ENCODE measurements at places on chromosomes 7 and 10. TPM values are rescaled to one million over a fixed set of nuclear protein-coding genes. Genes with fewer than 3 reads are reported as not detected.

GRCh38 chr7:137937202-137937560 lies 64.7 kb downstream of the CREB3L2 start:
- DNase-seq: no peak

DNA sequence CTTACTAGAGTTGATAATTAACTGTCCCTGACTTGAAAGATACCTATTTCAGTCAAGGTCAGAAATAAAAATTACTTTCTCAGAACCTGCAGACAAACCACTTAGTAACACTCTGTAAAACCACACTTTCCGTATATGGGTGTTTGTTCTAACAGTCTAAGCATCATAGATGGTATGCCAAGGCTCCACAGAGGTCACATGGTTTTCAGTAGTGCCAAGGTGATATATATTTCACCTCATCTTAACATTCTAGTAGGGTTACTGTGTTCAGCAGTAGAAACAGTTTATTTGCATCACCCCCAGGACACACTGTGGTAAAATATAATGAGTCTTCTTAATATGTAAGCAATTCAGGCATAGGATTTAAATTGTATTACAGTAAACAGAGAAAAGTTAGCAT lies 61.5 kb downstream of the KCND2 start:
- no peak for DNase-seq

DNA sequence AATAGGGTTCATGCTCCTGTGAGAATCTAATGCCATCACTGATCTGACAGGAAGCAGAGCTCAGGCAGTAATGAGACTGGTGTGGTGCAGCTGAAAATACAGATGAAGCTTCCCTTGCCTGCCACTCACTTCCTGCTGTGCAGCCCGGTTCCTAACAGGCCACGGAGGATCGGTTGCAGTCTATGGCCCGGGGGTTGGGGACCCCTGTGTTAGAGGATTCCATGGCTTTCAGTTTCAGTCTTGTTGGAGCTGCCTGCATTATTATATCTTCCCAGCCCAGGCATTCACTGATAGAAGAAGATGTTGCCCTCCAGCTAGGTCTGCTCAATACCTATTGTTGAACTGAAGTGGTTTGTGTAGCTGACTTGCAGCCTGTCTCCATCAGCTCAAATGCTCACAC lies 1298.8 kb downstream of the TYW1 start:
- DNase-seq: no peak

DNA sequence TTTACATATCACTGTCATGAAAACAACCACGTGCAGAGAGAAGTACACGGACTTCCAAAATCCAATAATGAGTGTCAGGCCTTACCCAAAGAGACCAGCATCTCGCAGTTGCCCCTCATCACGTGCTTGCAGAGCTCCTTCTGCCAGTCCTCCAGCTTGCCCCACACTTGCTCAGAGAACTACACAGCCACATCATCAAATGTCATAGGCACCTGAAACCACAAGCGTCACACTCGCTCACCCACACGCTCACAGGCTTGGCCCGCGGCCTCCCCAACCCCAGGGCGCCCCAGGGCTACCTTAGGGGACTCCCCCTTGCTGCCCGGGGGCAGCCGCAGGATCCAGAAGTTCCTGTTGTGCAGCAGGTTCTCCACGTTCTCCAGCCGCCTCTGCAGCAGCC lies 123.4 kb upstream of the ZNF746 start:
- peak; percentile 85 for DNase-seq

DNA sequence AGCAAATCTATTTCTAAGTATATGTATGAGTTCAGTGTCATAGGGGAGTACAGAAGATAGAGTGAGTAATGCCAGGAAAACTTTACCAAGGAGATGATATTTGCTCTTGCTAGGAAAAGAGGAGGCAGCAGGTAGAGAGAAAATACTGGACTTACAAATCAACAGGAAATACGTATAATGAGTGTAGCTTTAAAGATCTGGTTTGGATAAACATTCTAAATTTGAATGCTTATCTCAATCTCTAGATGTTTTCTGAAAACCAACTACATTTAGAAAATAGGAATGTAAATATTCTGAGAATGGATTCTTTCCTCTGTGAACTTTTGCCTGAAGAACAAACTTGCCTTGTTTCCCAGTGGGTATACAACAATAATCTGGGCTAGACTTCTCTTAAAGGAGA lies 46.9 kb upstream of the GNAI1 start:
- DNase-seq: no peak

DNA sequence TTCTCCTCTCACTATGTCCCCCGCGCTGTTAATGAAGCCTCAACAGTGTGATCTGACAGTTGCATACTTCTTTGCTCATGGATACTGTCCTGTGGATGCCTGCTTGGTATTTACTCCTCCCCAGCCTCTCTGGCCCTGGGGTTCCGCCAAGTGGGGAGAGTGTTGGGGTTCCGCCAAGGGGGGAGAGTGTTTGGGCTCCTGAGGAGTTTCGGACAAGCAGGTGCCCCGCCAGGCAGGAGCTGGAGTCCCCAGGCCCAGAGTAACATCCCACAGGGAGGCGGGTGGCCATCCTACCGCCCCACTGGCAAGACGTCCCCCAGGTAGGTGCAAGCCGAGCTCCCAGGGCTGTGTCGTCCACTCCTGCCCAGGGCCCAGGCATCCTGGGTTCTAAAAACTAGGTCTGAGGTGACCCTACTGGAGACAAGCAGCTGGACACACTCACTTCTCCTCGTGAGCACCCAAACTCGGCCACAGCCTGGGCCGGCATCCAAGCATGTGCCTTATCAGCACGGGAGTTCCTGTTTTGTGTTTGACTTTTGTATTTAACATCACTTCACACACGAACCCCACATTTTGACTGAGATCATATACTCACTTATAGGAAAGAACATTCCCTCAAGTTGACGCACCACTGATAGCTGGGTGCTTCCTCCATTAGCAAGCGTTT lies 34.2 kb downstream of the CAMK2B start:
- DNase-seq: peak; percentile 26

- DNase-seq: no peak
Measured at GRCh38 chr7:6709808-6710207, 3.1 kb upstream of the ZNF12 start.

- no peak for DNase-seq
Measured at GRCh38 chr10:1476455-1476803, 260.9 kb downstream of the ADARB2 start.

- no peak for DNase-seq
Measured at GRCh38 chr7:55472928-55473725, 99.2 kb downstream of the VOPP1 start.

Gene AKR1D1
- not detected for total RNA-seq

DNA sequence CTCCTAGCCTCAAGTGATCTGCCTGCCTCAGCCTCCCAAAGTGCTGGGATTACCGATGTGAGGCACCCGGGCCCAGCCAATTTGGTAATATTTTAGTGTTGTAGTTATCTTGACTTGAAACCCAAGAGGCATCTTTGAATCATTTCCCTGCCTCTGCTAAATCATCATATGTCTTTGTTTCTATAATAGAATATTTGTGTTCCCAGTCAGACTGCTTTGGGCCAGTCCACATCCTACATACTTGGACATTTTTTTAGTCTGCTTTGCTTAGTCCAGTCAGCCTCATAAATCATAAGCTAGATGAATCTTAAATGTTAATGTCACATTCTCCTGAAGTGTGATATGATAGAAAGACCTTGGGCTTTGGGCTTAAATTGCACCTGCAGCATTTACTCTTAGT lies 5.9 kb downstream of the STAM start:
- no peak for DNase-seq

Gene EIF3A
- total RNA-seq: 131 TPM

- DNase-seq: no peak
Measured at GRCh38 chr7:88919478-88920131, 124.1 kb upstream of the TEX47 start.

Gene GPR26
- not detected for total RNA-seq

- no peak for DNase-seq
Measured at GRCh38 chr7:81616951-81617350, 152.9 kb downstream of the HGF start.

DNA sequence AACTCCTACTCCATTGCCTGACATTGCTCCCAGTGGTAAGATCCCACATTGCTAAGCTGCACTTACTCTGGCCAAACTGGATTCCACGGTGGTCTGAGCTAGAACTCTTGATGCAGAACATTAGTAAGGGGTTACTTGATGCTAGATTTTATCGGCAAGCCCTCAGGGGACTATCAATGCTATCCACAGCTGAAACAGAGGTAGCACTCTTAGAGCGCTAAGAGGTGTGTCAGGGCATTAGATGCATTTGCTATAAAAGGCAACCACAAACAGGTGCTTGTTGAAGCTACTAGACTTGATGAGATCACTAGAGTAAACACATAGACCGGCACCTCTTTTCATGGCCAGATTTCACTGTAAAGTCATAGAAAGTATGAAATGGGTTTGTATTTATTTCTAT lies 116.3 kb downstream of the MDFIC start:
- DNase-seq: no peak

DNA sequence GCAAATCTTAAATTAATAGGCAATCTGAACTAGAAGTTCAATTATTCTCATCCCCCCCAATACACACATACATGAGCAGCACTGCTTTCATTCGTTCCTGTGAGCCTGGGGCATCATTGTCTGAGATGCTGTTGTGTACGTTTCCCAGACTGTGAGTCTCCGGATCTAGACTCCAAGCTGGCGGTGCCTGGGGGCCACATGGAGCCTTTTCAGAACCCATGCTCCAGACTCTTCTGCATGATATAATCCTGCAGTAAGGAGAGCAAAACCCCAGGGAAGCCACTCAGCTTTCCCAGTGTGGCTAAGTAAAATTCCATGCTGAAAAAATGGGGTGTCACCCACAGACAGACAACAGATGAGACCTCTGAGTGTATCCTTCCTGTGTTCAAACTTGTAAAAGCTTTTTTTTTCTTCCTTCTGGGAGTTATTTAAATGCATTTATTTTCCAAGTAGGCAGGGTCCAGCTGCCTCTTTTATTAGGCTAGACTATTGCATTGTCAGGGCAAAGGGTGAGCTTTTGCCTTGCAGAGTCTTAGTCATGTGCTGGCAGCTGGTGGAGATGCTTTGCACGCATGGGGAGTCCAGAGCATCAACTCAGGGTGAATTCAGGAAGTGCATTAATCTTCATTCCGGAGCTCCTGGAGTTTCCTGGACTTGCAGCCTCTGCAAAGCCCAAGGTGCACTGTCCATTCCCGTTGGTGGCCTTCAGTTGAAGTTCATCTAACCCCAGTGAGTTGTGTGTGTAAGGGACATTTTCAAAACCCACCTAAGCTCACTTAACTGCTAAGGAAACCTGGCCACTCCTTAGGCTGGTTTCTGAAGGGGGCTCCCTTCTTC lies 185.7 kb upstream of the ADO start:
- DNase-seq: no peak

Gene TMEM168
- total RNA-seq: 14.8 TPM

DNA sequence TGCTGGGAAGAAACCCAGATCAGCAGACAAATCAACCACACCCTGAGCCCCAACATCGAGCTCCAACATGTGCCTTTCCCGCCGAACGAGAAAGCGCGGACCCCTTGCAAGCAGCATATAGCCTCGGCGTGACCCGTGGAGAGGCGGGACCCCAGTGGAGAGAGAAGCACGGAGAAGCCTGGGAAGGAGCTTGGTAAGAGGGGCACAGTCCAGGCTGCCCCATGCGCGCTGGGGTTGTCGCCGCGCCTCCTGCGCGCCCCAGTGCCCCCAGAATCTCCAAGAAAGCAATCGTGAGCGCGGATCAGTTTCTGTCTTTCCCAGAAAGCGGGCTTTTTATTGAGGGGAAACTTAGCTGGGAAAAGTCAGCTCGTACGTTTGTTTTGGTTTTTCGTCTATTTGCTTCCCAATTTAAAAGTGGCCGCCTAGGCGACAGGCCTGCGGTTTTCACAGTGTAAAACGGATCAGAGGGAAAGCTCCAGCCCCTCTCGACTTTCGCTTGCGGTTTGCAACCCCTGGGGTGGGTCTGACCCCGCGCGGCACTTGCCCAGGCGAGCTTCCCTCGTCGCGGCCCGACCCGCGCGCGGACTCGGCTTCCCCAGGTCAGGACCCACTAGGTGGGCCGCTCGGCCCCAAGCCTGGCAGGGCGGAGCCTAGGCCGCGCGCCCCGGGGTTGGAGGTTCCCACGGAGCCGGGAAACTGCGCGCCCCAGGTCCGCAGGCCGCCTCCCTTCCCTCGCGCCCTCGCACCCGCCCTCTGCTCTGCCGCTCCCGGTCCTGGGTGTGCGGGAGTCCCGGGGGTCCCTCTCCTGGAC lies 31.1 kb downstream of the SKIDA1 start:
- no peak for DNase-seq

Gene PNLIPRP3
- not detected for total RNA-seq

- DNase-seq: peak; percentile 67
Measured at GRCh38 chr10:86688398-86688921, 20.1 kb downstream of the LDB3 start.

- DNase-seq: peak; percentile 16
Measured at GRCh38 chr10:78614267-78614666, 454.5 kb upstream of the ZMIZ1 start.

Gene RAB19
- total RNA-seq: 5.0 TPM

DNA sequence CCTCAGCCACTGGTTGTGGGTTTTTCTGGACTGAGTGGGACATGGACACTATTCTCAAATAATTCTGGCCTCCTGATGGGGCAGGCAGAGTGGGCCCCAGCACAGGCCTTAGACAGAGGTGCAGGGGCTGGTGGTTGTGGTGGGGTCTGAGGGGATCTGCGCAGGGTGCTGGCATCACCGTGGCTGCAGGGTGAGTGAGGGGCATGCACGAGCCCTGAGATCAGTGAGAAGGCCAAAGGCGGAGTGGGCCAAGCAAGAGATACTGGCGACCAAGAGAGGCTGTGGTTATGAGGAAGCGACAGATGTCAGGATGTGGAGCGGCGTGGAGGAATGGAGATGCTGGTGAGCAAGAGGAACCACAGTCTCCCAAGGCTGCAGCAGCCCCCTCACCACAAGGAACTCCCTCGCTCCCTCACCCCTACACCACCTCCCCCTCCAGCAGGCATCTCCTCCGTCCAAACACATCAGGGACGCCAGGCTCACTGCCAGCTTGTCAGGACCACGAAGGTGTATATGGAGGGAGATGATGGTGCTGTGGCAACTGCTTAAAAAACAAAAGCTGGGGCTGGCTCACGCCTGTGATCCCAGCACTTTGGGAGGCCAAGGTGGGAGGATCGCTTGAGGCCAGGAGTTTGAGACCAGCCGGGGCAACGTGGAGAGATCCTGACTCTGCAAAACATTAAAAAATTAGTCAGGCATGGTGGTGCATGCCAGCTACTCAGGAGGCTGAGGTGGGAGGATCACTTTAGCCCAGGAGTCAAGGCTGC lies 9.6 kb downstream of the PRF1 start:
- DNase-seq: no peak

DNA sequence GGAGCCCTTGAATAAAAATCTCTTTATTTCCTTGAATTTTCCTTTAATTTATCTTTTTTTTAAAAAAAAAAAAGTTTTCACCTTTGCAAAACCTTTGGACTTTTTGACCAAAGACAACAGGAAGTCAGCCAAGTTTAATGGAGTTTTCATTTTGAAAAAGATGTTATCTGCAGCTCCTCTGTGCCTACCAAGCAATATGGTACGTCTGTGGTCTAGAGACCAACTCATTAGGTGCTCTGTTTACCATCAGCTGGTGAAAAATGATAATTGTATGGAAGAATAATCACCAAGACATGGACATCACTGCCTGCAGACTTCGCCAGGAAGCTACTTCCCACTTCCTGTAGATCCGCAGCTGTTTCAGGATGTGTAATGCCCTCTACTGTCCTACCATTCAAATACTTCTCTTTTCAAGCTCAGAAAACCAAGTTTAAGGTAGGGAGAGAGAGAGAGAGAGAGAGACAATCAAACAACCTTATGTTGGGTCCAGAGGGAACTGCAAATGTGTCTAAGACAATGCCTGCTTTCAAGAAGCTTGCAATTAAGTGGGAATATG lies 18.7 kb downstream of the PLXNA4 start:
- no peak for DNase-seq

GRCh38 chr7:6279937-6280336 lies 7.5 kb upstream of the CYTH3 start:
- no peak for DNase-seq

All from activated CD8-positive, alpha-beta memory T cell treated with anti-CD3 and anti-CD28 coated beads, Interleukin-2, amount 10 ng/mL, durations not matched to agents 7 days and 5 days (primary cell).